ENCODE measurements at places on chromosomes 3 and 15. TPM values are rescaled to one million over a fixed set of nuclear protein-coding genes. Genes with fewer than 3 reads are reported as not detected.

RNU6-1 gene
- not detected for polyA plus RNA-seq

RGMA gene
- polyA plus RNA-seq = 101 TPM

- DNase-seq = peak; percentile 63
Measured at GRCh38 chr3:126961191-126961790, 21.6 kb upstream of the PLXNA1 start.

- no peak for DNase-seq
Measured at GRCh38 chr3:126656371-126657134, 1.6 kb upstream of the TXNRD3 start.

SERF2 gene
- polyA plus RNA-seq = 536 TPM

DNA sequence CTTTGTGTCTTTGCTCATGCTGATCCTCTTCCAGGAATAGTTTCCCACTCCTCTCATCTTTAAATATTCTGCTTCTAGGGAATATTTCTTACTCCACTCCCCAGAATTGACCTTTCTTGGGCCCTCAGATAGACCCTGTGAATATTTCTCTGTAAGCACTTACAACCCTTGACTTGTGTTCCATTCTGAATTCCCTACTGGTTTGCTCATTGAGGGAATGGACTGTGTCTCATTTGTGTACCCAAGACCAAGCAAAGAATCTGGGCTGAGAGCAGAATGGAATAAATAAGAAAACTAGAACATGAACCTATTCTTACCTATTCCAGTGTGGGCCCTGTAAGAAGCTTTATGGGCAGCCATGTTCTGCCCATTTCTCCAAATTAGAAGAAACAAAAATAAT, 72.7 kb upstream of the TSPAN3 start:
- no peak for DNase-seq

DNA sequence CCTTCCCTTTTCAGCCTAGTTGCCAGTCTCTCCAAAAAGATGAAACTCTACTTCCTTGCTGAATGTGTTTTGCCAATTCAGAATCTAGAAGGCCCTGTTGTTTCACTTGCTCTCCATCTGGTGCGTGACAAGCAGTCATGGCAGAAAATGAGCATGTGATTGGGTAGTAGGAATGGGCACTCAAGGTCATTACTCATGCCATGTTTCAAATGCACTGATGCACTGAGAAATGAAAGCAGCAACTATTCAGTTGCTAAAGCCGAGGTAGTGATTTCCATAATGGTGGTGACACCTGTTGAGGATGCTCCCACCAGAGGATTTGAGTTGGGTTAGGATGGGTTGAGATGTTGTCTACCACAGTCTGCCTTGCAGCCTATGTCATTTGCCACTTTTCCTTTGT, 12.7 kb downstream of the ZBTB38 start:
- no peak for DNase-seq

DNA sequence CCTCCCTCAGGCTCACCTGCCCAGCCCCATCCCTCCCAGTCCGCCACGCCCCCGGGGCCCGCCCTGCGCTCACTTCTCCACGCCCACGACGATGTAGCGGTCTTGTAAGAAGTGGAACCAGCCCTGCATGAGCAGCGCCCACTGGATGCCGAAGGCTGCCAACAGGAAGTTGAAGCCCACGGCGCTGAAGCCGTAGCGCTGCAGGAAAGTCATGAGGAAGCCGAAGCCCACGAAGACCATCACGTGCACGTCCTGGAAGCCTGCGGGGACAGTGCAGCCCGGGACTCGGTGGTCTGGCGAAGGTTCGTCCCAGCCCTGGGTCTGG, 9.7 kb downstream of the RHCG start:
- DNase-seq = no peak

TRAIP gene
- 4.8 TPM for polyA plus RNA-seq

PLA1A gene
- 0.27 TPM for polyA plus RNA-seq

- DNase-seq = no peak
Measured at GRCh38 chr3:159583662-159584061, 405.0 kb upstream of the IL12A start.

DNA sequence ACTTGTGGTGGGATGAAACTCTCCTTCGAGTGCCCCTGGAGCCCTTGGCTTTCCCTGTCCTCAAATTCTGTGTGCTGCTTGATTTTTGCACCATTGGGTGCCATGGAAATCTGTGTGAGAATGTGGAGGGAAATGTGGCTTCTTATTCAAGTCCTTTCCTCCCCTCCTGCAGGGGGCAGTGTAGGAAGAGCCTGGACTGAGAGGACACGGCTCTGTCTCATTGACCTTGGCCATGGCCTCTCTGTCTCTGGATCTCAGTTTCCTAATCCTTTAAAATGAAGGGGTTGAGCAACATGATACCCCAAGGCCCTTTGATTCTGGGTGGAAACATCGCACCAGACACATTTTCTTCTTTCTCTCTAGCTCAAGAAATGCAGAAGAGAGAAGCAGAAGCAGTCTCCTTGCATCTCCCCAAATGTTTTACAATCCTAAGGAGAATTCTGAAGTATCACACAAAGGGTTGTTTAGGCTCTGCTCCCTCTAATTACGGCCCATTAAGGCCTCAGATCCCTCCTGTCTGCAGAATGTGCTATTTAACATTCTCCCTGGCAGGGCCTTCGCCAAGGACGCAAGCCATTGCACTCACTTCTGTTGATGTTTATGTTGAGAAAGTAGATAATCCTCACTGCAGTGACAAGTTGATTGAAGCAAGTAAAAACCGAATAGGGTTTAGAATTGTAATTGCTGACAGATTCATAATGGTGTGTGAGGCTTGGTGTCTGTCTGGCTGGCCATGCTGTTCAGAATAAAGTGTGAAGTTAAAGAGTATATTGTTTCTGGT, 169.1 kb downstream of the TPRG1 start:
- DNase-seq = no peak

SERINC4 gene
- 0.90 TPM for polyA plus RNA-seq

GRCh38 chr3:17070161-17070959, 185.6 kb downstream of the PLCL2 start:
- no peak for DNase-seq

EOMES gene
- polyA plus RNA-seq = 0.18 TPM

All from hindlimb muscle (tissue), 1 donor.